ENCODE measurements at places on chromosomes 6 and 20. TPM values are rescaled to one million over a fixed set of nuclear protein-coding genes. Genes with fewer than 3 reads are reported as not detected.

The TOX2 gene
- 30.1 TPM for total RNA-seq

- no peak overlapping the region for H3K4me3 ChIP-seq
- H3K36me3 ChIP-seq = no peaks in the 10 kb centered on the region
- no peak overlapping the region for H3K27ac ChIP-seq
- H3K4me1 ChIP-seq = no peaks in the 10 kb centered on the region
These were observed 654.8 kb upstream of the POU3F2 start for GRCh38 chr6:98179606-98180005.

- no peaks in the 10 kb centered on the region for H3K4me1 ChIP-seq
- no peak overlapping the region for H3K27ac ChIP-seq
- no peaks in the 10 kb centered on the region for H3K27me3 ChIP-seq
- H3K36me3 ChIP-seq = no peaks in the 10 kb centered on the region
- H3K4me3 ChIP-seq = no peak overlapping the region
These were observed 337.0 kb downstream of the RNGTT start for GRCh38 chr6:88626460-88626859.

DNA sequence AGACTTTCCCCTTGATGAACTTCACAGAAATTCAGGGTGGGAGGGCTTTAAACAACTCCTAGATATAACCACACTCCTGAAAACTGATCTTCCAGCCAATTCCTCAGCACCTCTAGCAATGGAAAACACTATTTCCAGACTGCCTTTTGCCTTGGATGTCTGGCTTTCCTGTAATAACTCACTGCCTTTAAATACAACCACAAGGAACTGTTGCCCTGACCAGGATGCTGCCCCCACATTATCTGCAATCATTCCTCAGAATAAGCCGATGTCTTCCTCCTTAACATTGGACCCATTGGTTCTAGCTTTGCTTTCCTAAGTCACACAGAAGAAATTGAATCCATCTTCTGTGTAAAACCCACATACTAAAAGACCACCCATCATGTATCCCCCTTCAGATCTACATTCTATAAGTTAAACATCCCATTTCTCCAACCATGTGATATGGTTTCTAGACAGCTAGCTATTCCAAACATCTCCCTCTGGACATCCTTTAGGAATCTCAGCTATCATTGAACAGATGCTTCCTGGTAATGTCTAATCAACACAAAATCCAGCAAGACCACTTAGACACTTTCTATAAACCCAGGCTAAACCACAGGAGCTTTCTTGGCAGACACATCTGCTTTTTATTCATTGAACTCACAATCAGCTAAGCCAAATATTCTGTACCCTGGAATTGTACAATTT lies 95.9 kb upstream of the KCNQ5 start:
- H3K4me1 ChIP-seq = no peaks in the 10 kb centered on the region
- H3K4me3 ChIP-seq = no peak overlapping the region
- H3K27ac ChIP-seq = no peak overlapping the region
- no peak for DNase-seq
- H3K36me3 ChIP-seq = no peaks in the 10 kb centered on the region

- H3K27ac ChIP-seq = no peak overlapping the region
- DNase-seq = no peak
- no peak overlapping the region for H3K4me3 ChIP-seq
- H3K4me1 ChIP-seq = no peaks in the 10 kb centered on the region
These were observed 979.1 kb upstream of the FLRT3 start for GRCh38 chr20:15316556-15316955.
